ENCODE measurements at places on chromosomes 5 and 9.

DNA sequence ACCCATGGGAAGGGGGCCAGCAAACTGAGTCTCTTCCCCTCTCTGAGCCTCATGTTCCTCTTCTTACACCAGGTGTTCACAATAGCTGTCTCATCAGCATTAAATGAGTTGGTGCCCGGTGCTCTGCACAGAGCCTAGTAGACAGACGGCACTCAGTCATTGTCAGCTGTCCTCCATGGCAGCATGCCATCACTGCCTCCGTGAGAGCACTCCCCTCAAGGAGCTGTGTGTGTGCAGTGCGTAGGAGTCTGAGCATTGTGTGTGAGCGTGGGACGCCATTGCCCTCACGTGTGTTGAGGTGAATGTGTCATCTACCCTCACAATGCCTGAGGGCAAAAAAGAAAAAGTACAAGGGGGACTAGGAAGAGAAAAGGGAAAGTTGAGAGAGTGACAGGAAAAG lies 536.5 kb downstream of the CDK5RAP2 start:
- peak; percentile 52 for DNase-seq

DNA sequence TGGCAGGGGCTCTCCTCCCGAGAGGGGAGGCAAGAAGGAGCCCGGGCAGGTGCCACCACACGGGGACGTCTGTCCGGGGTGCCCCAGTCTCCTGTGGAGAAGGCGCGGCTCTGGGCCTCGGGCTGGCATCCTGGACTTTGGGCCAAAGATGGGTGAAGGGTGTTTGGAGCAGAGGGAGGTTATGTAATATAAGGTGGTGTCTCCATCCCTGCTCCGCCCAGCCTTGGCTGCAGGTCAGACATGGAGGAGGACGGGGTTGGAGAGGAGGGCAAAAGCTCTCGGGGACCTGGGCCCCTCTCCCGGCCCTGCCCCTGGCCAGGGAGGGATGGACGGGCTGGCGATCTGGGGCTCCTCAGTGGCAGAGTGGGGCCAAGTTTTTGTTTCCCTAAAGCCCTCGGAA lies 1.2 kb upstream of the SOHLH1 start:
- no peak for DNase-seq

- DNase-seq = no peak
Measured at GRCh38 chr5:153952893-153953292, 85.8 kb downstream of the FAM114A2 start.

- no peak for DNase-seq
Measured at GRCh38 chr5:84148651-84149050, 236.0 kb downstream of the EDIL3 start.

- DNase-seq = no peak
Measured at GRCh38 chr5:141420855-141421488, at the start of gene PCDHGA11. Gene PCDHGA11 (plus strand): TSS chr5:141421051. CDS start chr5:141421228, 177 bp downstream.

DNA sequence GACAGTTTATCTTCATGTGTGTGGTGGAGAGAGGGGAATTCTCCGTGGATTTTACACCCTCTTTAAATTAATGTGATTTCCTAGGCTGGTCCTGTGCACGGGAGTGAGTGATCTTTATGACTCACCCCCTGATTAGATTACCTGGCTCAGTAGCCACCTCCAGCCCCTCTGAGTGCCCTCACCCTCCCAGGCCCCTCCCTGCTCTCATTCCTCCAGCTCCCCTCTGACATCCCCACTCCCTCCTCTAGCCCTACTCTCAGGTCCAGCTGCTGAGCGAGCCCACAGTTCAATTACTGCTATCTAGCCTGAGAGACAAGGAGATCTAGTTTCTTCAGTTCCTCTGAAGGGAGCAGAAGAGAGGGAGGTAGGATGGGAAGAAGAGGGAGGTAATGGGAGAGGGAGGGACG lies 61.8 kb upstream of the ARAP3 start:
- no peak for DNase-seq

GRCh38 chr5:77851176-77852067 lies 75.3 kb upstream of the TBCA start:
- peak; percentile 37 for DNase-seq

- DNase-seq = no peak
Measured at GRCh38 chr5:139757727-139758509, 37.7 kb upstream of the PSD2 start.

GRCh38 chr9:132597073-132597775 lies 14.8 kb downstream of the BARHL1 start:
- peak; percentile 25 for DNase-seq

DNA sequence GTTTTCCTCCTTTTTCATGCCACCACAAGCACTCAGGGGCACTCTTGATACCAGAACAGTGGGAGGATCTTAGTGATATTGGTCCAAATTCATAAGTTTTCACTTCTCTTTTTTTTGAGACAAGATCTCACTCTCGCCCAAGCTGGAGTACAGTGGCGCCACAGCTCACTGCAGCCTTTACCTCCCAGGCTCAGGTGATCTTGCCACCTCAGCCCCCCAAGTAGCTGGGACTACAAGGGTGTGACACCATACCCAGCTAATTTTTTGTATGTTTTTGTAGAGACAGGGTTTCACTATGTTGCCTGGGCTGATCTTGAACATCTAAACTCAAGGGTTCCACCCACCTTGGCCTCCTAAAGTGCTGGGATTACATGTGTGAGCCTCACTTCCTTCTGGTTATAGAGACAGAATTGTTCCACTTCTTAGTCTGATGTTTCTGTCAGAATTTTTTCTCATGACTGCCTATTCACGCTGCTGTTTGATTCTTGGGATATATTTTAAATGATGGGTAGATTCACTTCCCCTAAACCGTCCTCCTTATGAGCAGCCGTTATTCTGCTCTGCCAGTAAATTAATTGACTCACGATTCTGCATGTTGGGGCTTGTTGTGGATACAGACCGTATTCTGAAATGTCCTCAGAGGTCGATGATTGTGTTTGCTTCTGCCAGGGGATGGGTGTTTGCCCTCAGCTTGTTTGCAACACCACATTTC lies 30.8 kb downstream of the MTAP start:
- no peak for DNase-seq

DNA sequence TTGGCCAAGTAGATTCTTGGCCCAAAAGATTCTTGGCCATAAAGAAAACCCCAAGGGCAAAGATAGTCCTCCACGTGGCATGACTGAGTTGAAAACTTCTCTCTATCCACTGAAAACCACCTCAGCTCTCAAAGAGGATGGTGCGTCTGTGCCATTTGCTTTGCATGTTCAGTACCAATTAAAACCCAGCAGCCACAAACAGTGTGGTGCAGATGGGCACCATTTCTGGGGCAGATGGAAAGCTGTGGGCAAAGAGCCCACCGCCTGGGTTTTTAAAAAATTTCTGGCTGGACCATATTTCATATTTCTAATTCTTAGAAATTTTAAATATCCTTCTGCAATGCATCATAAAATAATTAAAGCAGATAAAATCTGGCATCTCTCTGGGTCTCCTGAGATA lies 84.5 kb upstream of the PUM3 start:
- no peak for DNase-seq

- no peak for DNase-seq
Measured at GRCh38 chr5:125138266-125138665, 391.8 kb upstream of the ZNF608 start.

GRCh38 chr5:2131826-2132496 lies 249.2 kb upstream of the IRX4 start:
- DNase-seq = no peak

GRCh38 chr5:95590880-95591279 lies 29.0 kb upstream of the GPR150 start:
- DNase-seq = no peak

DNA sequence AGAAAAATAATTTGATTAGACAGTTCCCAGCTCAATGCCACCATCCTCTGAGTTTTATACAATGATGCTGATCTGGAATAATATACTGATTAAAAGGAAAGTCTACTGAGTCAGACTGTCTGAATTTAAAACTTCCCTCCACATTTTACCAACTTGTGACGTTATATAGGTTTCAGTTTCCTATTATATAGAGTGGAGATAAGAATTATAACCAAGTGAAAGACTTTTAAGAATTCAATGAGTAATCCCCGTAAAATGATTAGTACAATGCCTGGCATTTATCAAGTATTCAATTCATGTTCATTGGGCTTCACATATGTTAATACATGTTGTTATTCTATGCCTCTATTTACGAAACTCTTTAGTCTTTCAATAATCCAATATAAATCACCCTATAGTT lies 166.0 kb downstream of the CDH9 start:
- no peak for DNase-seq

- no peak for DNase-seq
Measured at GRCh38 chr9:84609779-84610178, 59.8 kb upstream of the NTRK2 start.

DNA sequence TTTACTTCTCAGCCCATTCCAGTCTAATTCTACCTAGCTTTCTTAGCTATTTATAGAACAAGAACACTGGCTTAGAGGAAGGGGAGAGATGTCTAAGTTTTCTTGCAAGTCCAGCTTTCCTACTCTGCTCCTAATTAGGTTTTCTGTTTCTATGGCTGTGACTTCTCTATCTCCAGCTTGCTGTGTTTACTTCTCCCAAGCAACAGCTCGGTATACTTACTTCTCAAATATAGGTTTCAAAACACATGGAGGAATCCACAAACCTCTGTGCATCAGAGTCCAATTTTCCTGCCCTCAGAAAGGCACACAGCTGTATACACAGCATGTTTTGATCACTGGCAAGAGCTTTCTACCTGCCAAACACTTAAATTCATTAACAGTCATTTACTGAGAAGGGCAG lies 17.4 kb upstream of the HMGCR start:
- DNase-seq = no peak

Data from head of caudate nucleus (tissue), 42 donors.